ENCODE measurements at places on chromosomes 1 and 21. TPM values are rescaled to one million over a fixed set of nuclear protein-coding genes. Genes with fewer than 3 reads are reported as not detected.

DNA sequence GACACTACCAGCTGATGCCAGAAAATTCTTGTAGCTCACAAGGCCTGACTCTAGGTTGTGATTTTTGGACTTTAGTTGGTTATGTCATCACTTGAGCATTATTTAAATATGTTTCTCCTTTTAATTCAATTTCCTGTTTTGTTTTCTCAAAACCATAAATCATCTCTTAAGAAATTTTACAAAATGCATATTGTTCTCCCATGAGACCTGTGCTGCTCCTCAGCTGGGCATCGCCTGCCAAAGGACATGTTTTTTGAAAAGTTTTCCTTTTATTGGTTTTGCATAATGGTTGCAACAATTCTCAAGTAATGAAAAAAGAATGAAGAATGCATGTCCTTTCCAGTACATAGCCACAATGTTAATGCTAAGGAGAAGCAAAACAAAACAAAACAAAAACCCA, 204.7 kb upstream of the LYPLAL1 start:
- H3K4me3 ChIP-seq: no peak overlapping the region
- H3K36me3 ChIP-seq: no peaks in the 10 kb centered on the region
- H3K4me1 ChIP-seq: peaks cover 12% of the 10 kb centered on the region
- no peaks in the 10 kb centered on the region for H3K27me3 ChIP-seq

Gene CALML6
- total RNA-seq: 0.36 TPM

Gene ARHGEF19
- 20.2 TPM for total RNA-seq

Gene MYCL
- total RNA-seq: 36.5 TPM

DNA sequence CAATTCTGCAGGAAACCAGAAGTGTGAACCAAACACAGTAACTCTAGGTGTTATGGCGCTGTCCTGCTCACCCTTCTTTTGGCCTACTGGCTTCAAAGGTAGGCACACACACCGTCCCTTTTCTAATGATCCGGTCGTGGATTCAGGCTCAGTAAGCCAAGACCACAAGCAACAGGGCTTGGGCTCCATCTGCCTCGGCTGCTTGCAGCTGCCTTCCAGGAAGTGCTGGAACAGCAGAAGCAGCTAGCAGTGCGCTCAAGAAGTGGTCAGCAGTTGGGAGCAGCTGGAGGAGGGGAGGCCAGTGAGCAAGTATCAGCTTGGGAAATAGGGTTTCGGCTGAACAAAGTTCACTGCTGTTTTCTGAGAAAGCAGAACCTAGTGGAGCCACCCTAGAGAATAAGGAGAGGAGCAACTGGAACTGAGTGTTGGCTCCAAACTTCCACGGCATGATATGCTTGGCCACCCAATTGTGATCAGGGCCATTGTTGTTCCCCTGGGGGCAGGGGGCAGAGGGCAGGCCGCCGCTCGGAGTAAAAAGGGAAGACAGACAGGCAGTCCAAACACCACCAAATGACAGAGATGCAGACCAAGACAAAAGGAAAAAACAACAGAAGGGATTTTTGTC, 173.4 kb downstream of the TOMM20 start:
- peak; percentile 44 for DNase-seq
- peaks cover 51% of the 10 kb centered on the region for H3K4me1 ChIP-seq
- H3K27me3 ChIP-seq: no peaks in the 10 kb centered on the region
- H3K36me3 ChIP-seq: no peaks in the 10 kb centered on the region
- peak overlapping the region; percentile 72 for H3K4me3 ChIP-seq

- H3K27ac ChIP-seq: peak overlapping the region; percentile 79
- H3K4me3 ChIP-seq: peak overlapping the region; percentile 83
- peaks cover 34% of the 10 kb centered on the region for H3K4me1 ChIP-seq
- H3K27me3 ChIP-seq: peaks cover 2% of the 10 kb centered on the region
- no peak for DNase-seq
- no peaks in the 10 kb centered on the region for H3K36me3 ChIP-seq
These were observed 48.8 kb downstream of the H3-3A start for GRCh38 chr1:226111098-226111882.

Gene RIPK4
- total RNA-seq: 13.7 TPM

DNA sequence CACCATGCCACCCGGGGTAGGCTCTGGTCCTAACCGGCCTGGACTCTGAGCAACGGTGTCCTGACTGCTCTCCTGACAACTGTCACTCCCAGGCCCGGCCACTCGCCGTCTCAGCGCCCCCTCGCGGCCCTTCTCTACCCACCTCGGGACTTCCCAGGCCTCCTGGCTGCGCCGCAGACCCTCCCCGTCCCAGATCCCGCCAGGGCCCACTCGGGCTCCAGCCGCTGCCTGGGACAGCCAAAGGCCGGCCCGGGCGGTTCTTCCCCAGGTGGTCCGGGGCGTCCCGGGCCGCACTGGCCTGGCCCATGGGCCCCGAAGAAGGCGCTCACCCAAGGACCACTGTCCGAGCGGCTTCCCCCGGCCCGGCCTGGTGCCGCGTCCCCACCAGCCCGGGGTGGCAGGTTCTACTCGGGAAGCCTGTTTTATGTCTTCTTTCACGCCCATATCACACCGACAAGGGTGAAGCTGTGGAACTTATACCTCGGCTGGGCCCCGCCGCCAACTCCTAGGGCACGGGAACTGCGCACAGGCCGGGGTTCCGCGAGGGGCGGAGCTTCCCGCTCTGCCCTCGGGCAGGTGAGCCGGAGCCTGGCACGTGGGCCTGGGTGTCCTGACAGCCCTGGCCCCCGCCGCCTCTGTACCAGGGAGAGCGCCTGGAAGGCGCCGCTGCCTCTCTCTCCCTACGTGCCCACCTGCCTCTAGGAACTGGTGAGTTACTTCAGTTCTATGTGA, 138.3 kb downstream of the TTLL7 start:
- peak overlapping the region; percentile 75 for H3K27ac ChIP-seq
- peak; percentile 78 for DNase-seq
- no peaks in the 10 kb centered on the region for H3K36me3 ChIP-seq
- peaks cover 10% of the 10 kb centered on the region for H3K27me3 ChIP-seq
- no peaks in the 10 kb centered on the region for H3K4me1 ChIP-seq
- peak overlapping the region; percentile 82 for H3K4me3 ChIP-seq

DNA sequence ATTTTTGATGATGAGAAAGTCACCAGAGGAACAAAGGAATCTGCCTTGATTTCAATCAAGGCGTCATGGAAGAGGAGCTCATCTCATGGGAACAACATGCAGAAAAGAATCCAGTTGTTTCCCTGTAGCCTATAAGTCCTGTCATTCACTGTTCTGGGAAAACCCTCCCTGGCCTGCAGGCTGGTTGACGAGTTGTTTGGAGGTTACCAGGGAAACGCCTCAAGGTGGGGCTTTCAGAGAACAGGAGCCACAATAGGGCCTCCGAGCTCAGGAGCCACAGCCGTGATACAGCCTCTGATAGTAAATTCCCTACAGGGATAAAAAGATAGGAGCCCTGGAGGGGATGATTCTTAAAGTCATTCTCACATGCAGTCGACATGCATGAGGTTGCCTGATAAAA, 135.2 kb downstream of the PSMG1 start:
- no peak overlapping the region for H3K4me3 ChIP-seq
- H3K4me1 ChIP-seq: peaks cover 13% of the 10 kb centered on the region
- no peaks in the 10 kb centered on the region for H3K36me3 ChIP-seq

- peaks cover 8% of the 10 kb centered on the region for H3K27me3 ChIP-seq
- peaks cover 3% of the 10 kb centered on the region for H3K36me3 ChIP-seq
- DNase-seq: no peak
- H3K4me3 ChIP-seq: no peak overlapping the region
- H3K4me1 ChIP-seq: peaks cover 18% of the 10 kb centered on the region
- peak overlapping the region; percentile 54 for H3K27ac ChIP-seq
These were observed 66.9 kb downstream of the ST6GALNAC5 start for GRCh38 chr1:76933847-76934815.

GRCh38 chr1:183699616-183700160, 46.6 kb upstream of the APOBEC4 start:
- no peaks in the 10 kb centered on the region for H3K27me3 ChIP-seq
- peaks cover 18% of the 10 kb centered on the region for H3K4me1 ChIP-seq
- no peak for DNase-seq
- peak overlapping the region; percentile 6 for H3K4me3 ChIP-seq
- peak overlapping the region; percentile 93 for H3K27ac ChIP-seq
- H3K36me3 ChIP-seq: peaks cover 6% of the 10 kb centered on the region

- DNase-seq: no peak
- peaks cover 8% of the 10 kb centered on the region for H3K4me1 ChIP-seq
- no peak overlapping the region for H3K4me3 ChIP-seq
These were observed 20.8 kb downstream of the KCNJ15 start for GRCh38 chr21:38277501-38278131.

- H3K4me1 ChIP-seq: peaks cover 70% of the 10 kb centered on the region
- no peak overlapping the region for H3K4me3 ChIP-seq
- no peak for DNase-seq
- no peaks in the 10 kb centered on the region for H3K27me3 ChIP-seq
These were observed 73.8 kb downstream of the BCAR3 start for GRCh38 chr1:93607814-93608186.

- H3K4me3 ChIP-seq: peak overlapping the region; percentile 75
- peaks cover 43% of the 10 kb centered on the region for H3K4me1 ChIP-seq
- H3K27ac ChIP-seq: peak overlapping the region; percentile 90
- H3K36me3 ChIP-seq: peaks cover 28% of the 10 kb centered on the region
These were observed 13.0 kb downstream of the VANGL1 start for GRCh38 chr1:115654663-115655305.

DNA sequence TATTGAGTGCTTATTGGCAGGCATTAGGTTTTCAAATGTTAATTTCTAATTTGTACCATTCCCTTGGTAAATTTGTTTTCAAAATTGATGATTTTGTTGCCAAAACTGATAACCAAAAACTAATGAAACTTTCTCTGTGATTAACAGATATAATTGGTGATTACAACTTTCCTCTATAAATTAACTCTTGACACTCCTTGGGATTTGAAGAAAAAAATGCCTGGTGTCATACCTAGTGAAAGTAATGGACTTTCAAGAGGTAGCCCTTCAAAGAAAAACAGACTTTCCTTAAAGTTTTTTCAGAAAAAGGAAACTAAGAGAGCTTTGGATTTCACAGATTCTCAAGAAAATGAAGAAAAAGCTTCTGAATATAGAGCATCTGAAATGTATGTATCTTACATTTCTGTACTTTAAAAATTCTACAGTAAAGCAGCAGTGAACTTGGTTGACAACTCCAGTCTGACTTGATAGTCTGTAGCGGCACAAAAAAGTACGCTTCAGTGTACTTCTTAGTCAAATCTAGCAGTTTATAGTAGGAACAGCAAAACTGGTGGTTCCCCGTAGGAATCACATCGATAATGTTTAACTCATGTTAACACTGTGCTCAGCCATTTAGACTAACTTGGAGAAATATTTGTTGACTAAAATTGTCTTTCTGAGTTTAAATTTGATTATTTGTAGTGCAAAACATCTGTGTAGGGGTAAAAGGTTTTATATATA, 3.0 kb downstream of the USP1 start:
- H3K27ac ChIP-seq: no peak overlapping the region
- DNase-seq: no peak
- H3K36me3 ChIP-seq: peaks cover 26% of the 10 kb centered on the region
- peak overlapping the region; percentile 93 for H3K4me3 ChIP-seq
- peaks cover 19% of the 10 kb centered on the region for H3K4me1 ChIP-seq

DNA sequence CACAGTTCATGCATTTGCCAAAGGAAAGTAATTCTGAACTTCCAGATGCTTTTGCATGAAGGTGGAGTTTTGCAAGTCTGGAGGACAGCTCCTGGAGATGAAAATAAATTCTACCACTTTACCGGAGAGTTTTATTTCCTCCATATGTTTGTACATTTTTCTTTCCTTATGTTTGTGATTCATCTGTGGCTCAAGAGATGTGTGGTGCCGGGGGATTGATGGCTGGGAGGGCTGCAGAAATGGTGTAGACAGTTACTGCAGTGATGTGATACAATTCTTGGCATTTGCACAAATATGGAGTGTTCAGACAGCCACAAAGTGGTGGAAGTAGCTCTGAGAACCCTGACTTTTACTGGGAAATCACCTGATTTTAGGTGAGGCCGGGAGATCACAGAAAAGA, 58.5 kb upstream of the ASB17 start:
- H3K4me3 ChIP-seq: no peak overlapping the region
- no peak overlapping the region for H3K27ac ChIP-seq
- H3K36me3 ChIP-seq: no peaks in the 10 kb centered on the region
- peaks cover 3% of the 10 kb centered on the region for H3K27me3 ChIP-seq
- no peak for DNase-seq

DNA sequence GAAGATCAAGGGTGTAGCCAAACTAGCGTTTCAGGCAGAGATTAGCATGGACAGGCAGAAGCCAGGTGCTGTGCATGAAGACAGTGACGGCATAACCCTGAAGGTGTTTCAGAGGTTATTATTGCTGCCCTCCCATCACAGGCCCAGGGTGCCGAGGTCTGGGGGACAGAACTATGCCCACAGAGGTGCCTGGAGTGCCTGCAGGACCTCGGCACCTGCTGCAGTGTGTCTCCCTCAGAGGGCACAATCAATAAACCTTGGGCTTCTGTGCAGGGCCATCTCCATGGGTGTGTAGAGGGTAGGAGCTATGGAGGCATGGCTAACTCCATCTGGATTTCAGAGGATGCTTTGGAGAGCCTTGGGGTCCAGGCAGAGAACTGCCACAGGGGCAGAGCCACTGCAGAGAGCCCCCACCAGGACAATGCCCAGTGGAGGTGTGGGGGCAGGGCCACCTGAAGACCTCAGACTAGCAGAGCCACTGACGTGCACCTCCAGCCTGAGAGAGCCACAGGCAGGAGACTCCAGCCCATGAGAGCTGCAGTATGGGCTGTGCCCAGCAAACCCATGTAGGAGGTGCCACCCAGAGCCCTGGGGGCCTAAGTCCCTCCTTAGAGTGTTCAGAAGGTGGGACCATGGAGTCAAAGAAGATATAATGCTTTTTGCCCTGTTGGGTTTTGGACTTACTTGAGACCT, 5.7 kb upstream of the ABCG1 start:
- peaks cover 26% of the 10 kb centered on the region for H3K4me1 ChIP-seq
- peaks cover 15% of the 10 kb centered on the region for H3K27me3 ChIP-seq
- H3K27ac ChIP-seq: no peak overlapping the region
- H3K36me3 ChIP-seq: no peaks in the 10 kb centered on the region
- H3K4me3 ChIP-seq: no peak overlapping the region

DNA sequence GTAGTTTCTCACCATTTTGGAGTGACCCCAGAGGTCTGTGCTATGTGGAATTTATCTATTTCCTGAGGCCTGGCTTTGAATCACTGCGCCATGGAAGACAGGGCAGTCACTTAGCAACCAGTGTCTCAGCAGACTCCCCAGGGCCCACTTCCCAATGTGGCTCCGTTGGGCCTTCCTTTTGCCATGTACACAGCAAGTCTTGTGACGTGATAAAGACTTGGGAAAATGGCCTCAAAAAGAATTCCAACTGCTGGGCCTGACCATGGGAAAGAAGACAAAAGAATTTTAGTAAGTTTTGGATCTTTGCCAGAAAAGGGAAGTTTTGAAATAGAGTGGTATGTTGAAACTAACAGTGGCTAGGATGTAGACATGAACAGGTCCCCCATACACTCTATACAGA, 36.2 kb downstream of the TLR5 start:
- no peak overlapping the region for H3K27ac ChIP-seq
- no peak for DNase-seq
- H3K4me1 ChIP-seq: peaks cover 6% of the 10 kb centered on the region

GRCh38 chr1:25053576-25054250, 123.6 kb upstream of the RUNX3 start:
- no peak for DNase-seq
- H3K4me3 ChIP-seq: no peak overlapping the region
- no peaks in the 10 kb centered on the region for H3K36me3 ChIP-seq
- H3K27ac ChIP-seq: no peak overlapping the region

Measured in type B pancreatic cell (in vitro differentiated cells).